ENCODE measurements at places on chromosomes 16 and 17.

- no peak for DNase-seq
These were observed 30.7 kb downstream of the GPRC5B start for GRCh38 chr16:19853742-19854542.

DNA sequence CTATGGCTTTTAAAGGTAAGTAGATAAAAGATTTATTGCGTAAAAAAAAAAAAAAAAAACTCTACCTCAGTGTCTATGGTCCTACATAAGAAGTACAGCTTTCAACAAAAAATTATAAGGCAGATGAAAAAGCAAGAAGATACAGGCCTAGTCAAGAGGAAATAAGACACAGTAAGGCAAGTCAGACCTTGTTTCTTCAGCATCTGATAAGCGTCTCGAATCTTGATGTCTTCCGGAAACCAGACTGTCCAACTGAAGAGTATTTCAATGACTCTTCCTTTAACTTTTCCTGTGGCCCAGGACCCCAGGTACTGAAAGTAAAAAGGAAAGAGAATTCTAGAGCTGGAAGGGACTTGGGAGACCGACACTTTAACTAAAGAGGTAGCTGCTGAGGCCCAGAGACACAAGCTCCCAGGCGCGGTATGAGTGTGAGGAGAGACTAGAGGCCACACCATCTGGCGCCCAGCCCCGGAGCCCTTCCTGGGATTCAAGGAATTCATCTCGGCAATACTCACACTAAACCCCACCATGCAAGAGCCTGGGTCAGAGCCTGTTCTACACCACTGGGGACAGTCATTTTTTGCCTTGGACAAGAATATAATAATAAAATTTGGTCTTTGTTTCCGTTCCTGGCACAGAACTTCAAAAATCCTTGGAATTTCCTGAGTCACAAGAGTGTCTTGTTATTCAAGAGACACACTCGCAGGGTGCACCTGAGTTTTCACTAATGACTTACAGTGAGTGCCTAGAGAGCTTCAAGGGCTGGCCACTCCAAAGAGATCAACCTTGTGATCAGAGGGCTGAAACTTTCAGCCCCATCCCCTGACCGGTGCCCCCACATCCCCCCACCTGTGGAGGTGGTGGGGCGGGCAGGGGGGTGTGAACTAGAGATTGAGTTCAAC, 18.6 kb downstream of the GGA2 start:
- DNase-seq, result no peak

DNA sequence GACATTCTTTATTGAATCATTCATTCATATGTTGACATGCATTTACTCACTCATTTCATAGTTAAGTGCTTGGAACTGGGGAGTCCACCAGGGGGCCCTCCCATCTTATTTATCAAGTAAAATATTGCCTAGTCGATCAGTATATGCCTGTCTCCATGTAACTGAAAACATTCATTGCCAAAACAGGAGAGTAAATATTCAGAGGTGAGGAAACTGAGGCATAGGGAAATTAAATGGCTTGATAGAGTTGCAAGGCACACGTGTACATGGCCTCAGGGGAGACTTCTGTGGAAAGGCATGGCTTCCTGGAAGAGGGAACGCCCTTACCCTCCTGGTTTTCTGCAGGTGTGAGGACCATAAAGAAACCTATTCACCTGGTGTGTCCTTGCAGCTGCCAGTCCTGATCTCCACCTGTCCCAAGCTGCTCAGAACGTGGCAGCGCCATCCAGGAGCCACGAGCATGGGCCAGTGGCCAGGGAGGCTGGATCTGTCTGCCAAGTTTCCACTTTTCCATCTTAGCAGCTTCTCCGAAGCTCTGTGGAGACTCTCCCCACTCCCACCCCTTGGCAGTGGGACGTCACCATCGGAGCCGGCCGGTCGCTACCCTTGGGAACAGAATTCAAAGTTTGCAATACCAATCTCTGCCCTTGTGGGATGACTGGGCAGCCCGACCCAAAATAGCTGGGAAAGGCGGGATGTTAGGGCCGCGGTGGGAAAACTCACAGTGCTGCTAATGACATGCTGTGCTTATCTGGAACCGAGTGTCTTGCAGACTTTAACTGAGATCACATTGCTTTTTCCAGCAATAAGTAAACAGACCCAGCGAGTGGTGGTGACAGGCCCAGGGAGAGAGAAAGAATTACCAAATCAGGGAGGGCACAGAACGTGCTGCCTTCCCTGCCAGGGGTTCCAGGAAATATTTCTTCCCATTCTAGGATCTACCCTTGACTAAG, 4.1 kb upstream of the C1QTNF1 start:
- peak; percentile 68 for DNase-seq

GRCh38 chr16:77336637-77337036, 98.2 kb downstream of the ADAMTS18 start:
- no peak for DNase-seq

DNA sequence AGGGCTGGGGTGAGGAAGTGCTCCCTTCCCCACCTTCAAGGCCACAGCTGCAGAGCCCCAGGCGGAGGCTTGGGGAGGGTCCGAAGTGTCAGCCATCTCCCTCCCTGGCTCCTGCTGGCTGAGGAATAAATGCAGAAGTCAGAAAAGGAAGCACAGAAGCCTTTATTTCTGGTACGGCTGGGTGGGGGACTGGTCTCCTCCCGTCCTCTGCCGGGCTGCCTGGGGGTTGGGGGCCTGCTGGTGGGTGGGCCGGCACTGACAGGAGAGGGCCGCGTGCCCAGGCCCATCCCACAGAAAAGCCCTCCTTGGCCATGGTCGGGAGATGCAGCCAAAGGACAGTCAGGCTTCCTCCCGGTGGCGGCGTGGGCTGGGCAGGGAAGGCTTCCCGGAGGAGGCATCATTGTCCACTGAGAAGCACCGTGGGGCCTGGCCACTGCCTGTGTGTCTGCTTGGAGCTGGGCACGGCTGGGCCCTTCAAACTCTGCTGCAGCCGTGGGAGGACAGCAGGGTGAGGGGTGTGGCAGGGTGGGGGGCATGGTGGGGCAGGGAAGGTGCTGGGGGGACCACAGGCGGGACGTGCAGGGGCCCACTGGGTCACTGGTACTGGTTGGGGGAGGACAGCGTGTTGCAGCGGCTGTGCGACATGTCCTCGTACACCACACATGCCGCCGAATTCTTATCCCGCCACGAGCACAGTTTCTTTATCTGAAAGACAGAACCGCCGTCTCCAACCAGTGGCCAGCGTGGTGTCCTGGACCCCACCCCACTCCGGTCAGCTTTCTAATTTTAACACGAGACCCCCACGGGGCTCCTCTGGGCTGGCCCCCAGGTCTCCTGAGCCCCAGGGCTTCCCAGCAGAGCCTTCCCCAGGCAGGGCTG, 2.4 kb downstream of the CD7 start:
- no peak for DNase-seq

GRCh38 chr16:81261049-81261648, 22.7 kb downstream of the BCO1 start:
- DNase-seq, result peak; percentile 45

DNA sequence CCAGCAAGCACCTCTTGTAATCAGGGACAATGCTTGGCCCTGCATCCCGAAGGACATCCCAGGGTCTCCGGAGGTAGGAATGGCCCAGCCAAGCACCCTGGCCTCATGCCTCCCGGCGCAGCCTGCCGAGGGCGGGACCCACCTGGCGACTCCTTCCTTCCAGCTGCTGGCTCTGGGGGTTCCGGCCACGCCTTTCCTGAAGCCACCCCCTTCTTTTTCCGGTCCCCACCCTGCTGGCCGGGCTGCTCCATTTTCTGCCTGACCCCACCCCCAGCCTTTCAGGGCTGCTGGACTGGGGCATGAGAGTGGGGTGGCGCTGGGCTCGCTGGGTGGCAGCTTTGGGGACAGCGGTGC, 22.5 kb upstream of the CIBAR2 start:
- no peak for DNase-seq

- peak; percentile 79 for DNase-seq
These were observed 3.8 kb upstream of the SNX20 start for GRCh38 chr16:50684823-50685461.

DNA sequence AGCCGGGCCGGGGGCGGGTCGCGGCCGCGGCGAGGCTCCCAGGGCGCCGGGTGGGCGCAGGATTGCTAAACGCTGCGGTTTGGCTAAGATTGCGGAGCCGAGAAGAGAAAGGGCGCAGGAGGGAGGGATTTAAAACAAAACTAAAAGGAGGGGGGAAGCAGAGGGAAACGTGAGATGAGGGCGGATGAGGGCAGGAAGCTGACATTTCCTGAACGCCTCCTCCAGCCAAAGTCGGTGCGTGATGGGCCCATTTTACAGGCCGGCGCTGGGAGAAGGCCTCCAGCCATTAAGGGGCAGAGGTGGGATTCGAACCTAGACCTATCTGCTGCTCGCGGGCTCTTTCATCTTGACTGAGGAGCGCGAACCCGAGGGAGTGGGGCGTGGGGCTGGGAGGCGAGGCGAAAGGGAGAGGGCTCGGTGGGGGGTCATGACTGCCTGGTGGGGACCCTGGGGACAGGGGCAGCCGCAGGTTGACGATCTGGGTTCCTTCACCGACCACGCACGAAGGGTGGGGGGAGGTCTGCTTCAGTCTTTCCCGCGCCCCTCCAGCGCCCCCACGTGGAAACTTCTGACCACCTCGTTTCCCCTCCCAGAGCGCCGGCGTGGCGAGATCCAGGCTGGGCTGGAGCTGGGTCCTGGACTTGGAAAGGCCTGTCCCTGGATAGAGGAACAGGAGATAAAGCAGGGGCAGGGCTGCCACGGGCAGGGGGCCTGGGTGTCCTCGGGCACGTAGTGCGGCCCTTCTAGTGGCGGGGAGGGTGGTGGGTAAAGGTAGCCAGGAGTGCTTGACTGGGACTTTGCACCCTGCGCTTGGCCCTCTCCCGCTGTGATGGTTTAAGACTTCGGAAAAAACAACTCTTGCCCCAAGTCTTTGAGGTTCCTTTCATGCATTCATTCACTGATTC, 3.8 kb upstream of the TAC4 start:
- peak; percentile 75 for DNase-seq

GRCh38 chr17:28211811-28212210, 107.2 kb upstream of the TMEM97 start:
- DNase-seq, result no peak

- DNase-seq, result no peak
These were observed 28.2 kb upstream of the KPNB1 start for GRCh38 chr17:47621293-47622179.

- DNase-seq, result peak; percentile 22
These were observed 40.9 kb upstream of the RBFOX3 start for GRCh38 chr17:79651761-79652160.

DNA sequence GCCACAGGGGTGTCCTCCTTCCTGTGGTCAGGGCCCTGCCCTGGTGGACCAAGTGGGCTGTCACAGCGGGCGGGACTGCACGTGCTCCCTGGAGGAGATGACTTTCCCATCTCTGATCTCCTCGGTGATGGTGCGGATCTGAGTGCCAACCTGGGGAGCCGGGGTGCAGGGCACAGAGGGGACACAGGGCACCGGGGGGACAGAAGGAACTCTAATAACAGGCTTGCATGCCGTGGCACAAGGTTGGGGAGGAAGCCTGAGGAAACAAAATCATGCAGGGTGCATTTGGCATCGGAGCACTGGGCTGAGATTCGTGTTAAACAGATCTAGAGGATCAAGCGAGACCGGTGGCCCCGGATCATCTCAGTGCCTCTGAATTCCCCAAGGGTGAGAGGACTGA, 3.4 kb downstream of the KRT36 start:
- DNase-seq, result no peak

GRCh38 chr16:17408296-17408695, 62.5 kb downstream of the XYLT1 start:
- no peak for DNase-seq

DNA sequence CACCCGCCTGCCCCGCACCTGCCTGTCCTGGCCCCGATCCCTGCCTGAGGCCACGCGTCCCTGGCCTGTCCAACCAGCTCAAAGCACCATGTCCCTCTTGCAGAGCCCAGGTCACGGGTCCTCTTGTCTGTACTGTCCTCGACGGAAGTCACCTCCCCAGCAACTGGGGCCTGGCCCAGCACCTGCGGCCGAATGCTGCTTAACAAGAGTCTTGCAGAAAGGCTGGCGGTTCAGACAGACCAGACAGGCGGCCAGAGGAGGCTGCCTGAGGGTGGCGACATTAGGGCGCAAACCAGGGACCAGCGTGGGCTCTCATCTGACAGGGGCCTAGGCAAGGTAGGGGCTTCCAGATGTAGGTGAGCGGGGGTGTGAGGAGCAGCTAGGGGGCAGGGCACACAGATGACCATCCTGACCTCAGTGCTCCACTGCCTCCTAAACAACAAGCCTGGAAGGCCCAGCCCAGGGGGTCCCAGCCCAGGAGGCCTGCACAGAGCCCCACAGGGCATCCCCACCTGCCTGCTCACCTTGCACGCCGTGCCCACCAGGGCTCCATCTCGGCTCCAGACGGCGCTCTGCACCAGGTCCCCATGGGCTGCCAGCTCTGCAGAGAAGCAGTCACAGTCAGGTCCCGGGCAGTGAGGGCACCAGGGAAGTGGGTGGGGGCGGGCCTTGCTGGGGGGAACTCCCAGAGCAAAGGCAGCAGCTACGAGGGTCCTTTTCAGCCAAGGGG, 11.3 kb downstream of the CORO7 start:
- no peak for DNase-seq

DNA sequence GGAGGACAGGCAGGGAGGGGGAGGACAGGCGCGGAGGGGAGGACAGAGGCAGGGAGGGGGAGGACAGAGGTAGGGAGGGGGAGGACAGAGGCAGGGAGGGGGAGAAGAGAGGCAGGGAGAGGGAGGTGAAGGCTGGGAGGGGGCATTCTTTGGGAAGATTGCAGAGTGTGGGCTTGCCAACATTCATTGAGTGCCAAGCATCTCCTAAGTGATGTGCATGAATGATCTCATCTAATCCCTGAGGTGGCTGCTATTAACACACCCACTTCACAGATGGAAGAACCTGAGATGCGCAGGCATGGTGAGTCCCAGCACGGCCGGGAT, 58.3 kb downstream of the NT5M start:
- DNase-seq, result no peak

DNA sequence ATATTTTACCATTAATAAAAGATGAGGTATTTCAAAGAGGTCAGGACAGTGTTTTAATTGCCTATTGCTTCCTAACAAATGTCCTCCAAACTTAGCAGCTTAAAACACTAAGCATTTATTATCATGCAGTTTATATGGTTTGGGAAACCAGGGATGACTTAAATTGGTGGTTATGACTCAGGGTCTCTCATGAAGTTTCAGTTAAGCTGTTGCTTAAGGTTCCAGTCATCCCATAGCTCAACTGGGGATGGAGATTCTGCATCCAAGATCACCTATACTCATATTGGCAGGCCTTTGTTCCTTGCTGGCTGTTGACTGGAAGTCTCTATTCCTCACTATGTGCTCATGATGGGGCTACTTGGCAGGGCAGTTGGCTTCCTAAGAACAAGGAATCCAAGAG, 1329.9 kb upstream of the GOT2 start:
- no peak for DNase-seq

- peak; percentile 60 for DNase-seq
These were observed 491 bp downstream of the TRAP1 start for GRCh38 chr16:3716831-3717234.

Measured in activated CD8-positive, alpha-beta memory T cell treated with anti-CD3 and anti-CD28 coated beads, Interleukin-2, amount 10 ng/mL, durations not matched to agents 7 days and 5 days (primary cell).